Vagina (tissue), 2 donors: ENCODE measurements at places on chromosomes 13 and 19.

- no peak for DNase-seq
Observed at GRCh38 chr19:46015687-46016425, 7.0 kb downstream of the PGLYRP1 start.

GRCh38 chr13:39959497-39960144 is 304.2 kb downstream of the COG6 start:
- no peak for DNase-seq

- no peak for DNase-seq
Observed at GRCh38 chr19:49954933-49955332, 6.0 kb downstream of the SIGLEC11 start.

DNA sequence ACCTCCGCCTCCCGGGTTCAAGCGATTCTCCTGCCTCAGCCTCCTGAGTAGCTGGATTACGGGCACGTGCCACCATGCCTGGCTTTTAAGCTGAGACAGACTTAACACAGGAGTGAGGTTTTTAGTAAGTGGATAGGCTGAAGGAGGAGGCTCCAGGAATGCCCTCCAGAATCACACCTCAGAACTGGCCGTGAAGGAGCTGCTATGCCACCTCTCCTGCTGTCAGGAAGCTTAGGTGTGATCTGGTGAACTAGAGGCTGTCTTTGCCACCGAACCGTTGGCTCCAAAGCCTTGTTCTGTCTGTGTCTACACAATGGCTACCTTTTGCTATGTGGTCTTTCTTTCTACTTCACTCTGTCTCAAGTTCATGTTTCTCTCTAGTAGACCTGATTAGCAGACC is 4.2 kb downstream of the PDCD2L start:
- no peak for DNase-seq
